Stimulated activated CD8-positive, alpha-beta memory T cell treated with anti-CD3 and anti-CD28 coated beads, Interleukin-7, amount 100 ng/mL, for 1 hour (primary cell): ENCODE measurements at places on chromosomes 5 and 9.

DNA sequence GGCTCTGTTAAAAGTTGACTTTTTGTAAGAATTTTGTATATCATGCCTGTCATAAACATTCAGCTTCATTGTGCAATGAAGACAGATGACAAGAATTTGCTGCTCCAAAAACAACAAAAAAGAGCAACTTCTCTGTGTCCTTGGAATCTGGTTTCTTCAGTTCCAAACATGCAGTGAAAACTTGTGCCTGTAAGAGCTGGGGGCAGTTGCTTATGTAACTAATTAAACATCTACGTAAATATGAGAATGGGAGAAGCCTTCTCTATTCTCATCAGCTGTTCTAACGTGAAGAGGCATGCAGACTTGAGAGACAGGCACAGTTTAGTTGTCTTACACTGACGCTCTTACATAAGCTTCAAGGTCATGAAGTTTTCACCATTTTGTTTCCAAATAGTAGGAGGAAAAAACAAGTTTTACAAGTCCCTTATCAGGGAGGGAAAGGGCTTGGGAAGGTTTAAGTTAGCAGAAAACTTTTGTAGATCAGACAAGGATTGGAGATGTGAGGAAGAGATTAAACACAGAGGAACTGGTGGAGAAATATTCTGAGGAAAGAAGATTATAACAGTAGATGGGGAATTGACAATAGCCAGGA lies 170.4 kb downstream of the RFK start:
- no peak for DNase-seq

DNA sequence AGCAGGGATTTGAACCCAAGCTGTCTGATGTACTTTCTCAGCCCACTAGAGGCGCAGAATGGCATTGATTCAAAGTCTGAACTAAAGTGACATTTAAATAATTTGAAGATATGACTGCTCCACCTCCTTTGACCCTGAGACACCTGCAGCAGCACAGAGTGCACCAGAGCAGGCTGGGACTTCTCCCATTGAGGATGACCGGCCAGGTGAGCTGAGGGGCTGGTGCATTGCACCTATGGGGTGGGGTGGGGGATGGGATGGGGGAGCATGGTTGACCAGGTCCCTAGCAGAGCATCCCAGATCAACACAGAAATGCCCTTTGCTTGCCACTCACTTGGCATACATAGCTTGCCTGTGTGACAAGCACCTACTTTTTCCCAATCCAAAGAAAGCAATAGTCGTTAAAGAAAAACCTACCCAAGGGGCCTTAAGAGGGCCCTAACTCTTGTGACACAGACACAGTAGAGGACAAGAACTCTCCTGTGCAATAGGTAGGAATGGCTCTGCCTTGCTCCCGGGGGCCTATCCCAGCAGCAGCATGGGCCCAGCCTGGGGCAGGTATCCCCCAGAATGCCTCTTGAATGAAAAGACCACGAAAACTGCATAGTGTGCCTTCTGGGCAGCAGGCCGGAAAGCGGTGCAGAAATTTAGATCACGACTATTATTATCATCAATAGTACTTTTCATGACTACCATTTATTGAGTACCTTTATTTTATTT lies 6.5 kb downstream of the SH3PXD2B start:
- no peak for DNase-seq

DNA sequence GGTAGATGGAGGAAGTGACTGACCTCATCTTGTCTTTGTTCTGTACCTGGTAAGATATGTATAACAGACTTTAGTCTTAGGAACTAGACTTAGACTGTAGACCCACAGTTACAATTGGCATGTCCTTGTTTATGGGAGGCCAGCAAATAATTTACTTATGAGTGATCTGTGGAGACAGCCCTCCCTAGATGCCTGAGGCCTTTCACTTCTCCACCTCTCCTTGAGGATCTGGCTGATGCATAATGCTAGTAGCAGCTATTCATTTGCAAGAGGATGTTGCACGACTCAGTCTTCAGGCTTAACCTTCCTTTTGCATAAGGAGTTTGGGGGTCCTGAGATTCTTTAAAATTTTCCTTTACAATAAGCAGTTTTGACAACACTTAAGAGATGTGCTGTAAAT lies 100.7 kb downstream of the YTHDC2 start:
- DNase-seq: no peak

DNA sequence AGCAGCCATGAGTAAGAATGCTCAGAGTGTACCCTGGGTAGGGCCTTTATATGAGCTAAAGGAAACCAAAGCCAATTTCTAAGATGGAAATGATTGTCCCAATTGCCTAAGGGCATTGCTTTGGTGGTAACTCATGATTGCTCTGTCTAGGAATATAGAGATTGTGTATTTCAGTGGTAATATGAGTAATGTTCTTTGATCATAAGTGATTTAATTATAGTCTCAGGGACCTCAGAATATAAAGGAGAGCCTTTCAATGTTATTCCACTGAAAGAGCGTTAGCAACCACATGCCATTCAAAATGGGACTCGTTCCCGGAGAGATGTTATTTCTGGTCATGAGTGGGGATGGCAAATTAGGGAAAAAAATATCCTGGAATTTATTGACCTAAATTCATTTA lies 340.5 kb downstream of the ARHGEF28 start:
- no peak for DNase-seq

- no peak for DNase-seq
These were observed 150.7 kb upstream of the RASA1 start for GRCh38 chr5:87116825-87117512.

- no peak for DNase-seq
These were observed 25.8 kb downstream of the DCP2 start for GRCh38 chr5:113002423-113002822.

DNA sequence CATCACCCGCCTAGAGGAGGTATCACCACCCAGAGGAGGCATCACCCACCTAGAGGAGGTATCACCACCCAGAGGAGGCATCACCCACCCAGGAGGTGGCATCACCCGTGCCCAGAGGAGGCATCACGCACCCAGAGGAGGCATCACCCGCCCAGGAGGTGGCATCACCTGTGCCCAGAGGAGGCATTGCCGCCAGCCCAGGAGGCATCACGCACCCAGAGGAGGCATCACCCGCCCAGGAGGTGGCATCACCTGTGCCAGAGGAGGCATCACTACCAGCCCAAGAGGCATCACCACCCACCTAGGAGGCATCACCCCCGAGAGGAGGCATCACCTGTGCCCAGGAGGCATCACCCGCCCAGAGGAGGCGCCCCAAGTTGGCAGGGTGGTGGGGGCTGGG lies 2.6 kb downstream of the NOTCH1 start:
- DNase-seq: no peak

GRCh38 chr5:175385691-175386362 lies 58.2 kb downstream of the DRD1 start:
- DNase-seq: no peak

- DNase-seq: no peak
These were observed 8.4 kb upstream of the JMY start for GRCh38 chr5:79227484-79228025.

DNA sequence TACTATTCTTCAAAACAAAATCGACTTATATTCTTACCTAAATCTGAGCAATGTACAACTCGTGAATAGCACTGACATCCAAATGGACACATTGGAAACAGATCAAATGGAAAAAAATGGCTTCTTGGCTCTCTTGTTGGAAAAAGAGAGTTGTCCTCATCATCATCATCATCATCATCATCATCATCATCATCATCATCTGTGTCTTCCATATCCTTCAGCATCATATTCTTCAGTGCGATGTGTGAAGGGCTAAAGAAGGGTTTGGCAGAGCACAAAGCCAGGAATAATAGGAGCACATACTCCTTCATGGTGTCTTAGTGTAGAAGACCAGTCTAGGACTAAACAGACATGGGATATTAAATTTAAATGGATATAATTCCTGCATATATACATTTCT lies 7.7 kb downstream of the ASPN start:
- DNase-seq: no peak

DNA sequence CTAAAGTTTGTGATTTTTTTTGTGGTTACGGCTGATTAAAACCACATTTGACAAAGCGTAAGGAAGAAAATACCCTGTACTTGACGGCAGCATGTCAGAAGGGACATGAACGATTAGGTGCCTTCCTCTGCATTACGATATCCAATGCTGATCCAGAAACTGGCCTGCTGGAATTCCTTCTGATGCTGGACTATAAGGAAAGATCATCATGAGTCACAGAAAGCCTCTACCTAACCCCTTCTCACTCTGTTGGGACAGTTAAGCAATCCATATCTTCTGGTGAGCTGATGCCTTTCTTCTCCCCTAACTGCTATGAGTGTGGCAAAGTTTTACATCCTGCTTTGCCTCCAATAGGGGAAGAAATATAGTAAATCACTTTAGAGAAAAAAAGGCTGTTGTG lies 78.4 kb upstream of the PAPPA start:
- no peak for DNase-seq

DNA sequence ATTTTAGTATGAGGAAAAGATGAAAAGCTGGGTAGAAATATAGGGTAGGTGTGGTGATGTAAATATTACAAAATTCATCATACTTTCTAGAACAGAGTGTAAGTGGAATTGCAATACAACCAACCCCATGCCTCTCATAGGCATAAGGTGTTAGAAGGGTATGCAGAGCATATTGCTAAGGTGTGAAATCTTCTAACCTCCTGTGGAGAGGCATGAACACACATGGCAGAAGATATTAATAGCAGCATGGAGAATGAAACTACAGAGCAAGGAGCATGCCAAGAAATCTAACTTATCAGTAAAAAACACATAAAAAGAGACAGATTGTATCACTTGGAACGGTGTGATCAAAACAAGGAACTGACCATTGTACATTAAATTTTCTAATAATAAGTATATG lies 441.5 kb downstream of the CDH18 start:
- DNase-seq: no peak

DNA sequence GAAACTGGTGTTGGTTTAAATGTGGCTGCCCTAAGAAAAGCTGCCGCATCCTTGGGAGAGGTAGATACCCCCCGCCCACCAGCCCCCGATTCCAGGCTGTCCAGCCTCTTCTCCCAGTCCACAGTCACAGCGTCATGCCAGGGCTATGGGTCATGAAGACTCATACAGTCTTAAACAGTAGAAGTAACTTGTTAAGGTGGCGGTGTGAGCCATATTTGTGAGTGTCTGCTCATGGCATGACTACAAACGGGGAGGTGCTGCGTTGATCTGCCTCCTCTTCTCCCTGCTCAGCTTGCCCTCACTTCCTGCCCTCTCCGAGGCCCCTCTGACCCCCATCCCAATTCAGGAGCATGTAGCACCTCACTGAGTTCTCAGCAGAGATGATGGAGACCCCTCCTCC lies 20.8 kb downstream of the FGD3 start:
- DNase-seq: no peak

DNA sequence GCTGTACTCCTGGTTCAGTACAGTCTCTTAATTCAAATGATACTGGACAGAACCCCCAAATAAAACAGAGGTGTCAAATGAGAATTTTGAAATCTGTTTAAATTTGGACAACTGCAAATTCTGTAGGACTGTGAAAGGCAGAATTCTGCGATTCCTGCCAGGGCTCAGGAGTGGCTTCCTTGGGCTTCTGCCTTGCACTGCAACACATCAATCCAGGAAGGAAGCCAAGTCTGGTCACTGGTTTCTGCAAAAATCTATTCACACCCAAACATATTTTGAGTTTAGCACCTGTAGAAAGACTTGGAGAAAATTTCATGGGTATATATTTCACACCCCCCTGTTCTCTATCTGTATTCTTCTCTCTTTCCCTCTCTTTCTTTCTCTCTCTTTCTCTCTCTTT lies 37.5 kb upstream of the FST start:
- no peak for DNase-seq

DNA sequence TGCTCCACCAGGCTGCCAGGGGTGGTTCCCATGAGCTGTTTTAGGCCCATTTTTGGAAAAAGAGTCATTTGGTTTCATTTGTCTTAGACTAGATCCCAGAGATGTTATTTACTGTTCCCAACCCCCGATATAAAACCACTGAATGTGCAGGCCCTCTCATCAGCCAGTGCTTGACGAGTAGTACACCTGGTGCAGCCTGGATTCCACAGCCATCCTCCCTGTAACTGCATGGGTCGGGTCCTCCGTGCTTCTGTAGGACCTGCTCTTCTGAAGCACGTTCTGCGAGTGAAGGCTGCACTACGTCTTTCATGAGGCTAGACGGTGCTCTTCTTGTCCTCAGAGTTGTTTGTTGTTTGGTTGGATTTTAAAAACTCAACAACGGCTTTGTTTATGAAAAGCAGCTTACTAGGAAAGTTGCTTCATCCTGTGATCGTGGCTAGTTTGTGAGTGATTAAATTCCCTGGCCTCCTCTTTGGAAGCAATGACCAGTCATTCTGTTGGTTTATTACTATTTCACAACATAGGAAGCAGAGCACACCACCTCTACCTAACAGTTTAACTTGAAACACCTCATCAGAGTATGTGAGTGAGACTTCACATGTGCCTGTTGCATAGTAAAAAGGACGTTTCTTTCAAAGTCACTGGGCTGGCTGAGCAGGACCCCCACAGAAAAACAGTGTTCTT lies 135.2 kb downstream of the AOPEP start:
- no peak for DNase-seq

DNA sequence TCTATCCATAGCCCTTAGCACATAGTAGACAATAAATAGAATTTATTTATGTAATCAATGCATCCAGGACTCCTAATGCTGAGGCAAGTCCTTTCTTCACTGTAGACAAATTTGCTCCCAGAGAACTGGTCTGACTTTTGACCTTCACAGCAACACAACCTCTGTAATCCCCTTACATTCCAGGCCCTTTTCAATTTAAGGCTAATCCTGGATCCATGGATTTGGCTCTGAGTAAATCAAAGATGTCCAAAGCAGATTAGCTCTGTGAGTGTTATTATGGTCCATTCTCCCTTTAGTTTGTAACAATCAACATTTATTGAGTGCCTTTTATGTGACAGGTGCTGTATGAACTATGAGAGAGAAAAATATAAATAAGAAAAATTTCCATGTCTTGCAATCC lies 27.4 kb upstream of the TMC1 start:
- DNase-seq: no peak

DNA sequence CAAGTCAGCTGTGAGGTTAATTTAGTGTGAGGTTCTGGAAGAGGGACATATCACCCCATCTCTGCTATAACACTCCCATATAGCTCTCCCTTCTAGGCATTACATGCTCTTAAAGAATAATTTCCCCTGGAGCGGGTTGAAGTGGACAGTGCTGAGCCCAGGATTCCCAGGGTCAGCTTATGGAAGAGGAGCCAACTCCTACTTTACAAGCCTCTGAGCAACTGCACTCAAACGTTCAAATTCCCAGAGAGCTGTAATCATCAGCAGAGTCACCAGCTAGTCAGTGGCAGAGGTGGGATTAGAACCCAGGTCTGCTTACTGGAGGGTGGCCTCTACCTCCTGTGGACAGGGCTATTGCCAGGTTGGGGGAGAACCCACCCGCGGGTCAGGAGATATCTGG lies 1.4 kb downstream of the NEURL1B start:
- no peak for DNase-seq

- no peak for DNase-seq
These were observed 31.4 kb downstream of the ACTBL2 start for GRCh38 chr5:57450991-57451876.

- DNase-seq: no peak
These were observed 2.8 kb downstream of the NPR3 start for GRCh38 chr5:32713770-32714381.
